ENCODE measurements at places on chromosomes 1 and 21.

- no peak for DNase-seq
These were observed 15.9 kb downstream of the KIAA1614 start for GRCh38 chr1:180928331-180929230.

DNA sequence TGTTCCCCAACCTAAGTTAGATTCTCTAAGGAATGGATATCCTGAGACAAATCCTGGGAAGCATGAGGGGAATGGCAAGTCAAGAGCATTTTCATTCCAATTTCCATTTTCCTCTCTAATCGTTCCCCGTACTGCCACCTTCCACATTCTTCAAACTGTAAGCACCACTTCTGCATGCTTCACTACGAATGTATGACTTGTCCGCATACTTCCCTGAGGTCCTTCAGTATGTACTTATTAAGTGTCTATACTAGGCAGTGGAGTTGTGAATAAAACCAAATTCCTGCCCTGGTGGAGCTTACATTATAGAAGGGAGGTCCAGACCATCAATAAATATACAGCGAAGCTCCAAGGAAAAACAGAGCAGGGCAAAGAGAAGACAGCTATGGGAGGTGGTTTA is 154.8 kb downstream of the GREM2 start:
- DNase-seq = no peak

DNA sequence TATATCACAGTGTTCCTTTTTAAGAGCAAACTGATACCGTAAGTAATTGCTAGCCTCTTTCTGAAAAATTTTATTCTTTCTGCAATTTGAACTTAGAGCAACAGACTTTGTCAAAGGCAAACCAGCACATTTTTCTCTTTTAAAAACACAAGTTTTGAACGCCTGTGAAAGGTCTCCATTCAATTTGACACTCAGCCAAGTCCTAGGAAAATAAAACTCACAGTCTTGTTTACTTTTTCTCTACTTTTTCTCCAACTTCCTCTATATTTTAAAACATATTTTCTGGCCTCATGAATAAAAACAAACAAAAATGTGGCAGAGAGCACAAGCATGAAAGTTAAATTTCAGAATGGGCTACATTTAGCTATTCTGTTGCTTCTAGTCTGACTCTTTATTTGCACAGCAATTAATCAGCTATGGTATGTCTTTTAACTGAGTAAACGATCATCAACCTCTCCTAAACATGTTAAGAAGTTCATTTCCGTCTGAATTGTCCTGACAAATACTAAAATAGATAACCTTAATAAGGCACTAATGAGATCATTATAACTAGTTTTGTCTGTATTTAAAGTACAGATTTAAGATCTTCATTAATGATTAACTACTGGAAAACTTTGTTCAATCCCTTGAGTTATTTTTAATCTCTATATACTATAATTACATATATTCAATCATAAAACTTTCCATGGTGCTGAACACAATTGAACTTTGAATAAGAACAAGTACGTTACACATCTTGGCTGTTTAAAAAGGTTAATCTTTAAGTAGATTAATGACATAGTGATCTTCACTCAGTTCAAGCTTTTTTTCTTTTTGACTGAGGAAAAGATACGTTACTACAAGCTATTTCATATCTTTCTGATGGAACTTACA is 550.6 kb downstream of the PTBP2 start:
- no peak for DNase-seq

DNA sequence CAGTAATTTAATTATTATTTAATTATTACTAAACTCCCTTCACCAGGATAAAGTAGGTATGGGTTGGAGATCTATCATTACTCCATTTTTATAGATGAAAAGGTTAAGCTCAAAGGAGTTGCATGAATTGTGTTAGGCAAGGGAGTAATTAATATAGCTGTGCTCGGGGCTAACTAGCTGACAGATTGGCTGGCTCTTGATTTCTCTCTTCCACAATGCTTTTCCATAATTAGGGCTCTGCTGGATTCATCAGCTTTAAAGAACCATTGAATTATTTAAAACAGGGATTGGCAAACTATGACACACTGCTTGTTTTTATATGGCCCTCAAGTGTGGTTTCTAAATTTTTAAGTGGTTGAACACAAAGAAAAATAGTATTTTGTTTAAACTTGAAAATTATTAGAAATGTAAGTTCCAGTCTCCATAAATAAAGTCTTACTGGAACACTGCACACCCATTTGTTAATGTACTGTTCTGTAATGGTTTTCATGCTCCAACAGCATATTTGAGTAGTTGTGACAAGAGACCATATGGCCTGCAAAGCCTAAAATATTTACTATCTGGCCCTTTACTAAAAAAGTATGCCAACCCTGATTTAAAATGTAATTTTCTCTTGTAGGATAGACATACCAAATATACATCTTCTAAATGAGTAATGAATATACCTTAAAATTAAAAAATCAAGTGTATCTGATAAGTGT is 76.4 kb downstream of the GDAP2 start:
- no peak for DNase-seq

Measured in activated gamma-delta T cell treated with Interleukin-2 at 50 U/mL for 16 hours (primary cell).